DMS 273 treated with DMSO at 0.1 percent for 48 hours (cell line): ENCODE measurements at places on chromosomes 2 and 18.
A peak's percentile ranks its signal among the peaks of the same experiment; 100 is the strongest.

GRCh38 chr2:105570757-105571156 is 171.9 kb upstream of the FHL2 start:
- DNase-seq = no peak

DNA sequence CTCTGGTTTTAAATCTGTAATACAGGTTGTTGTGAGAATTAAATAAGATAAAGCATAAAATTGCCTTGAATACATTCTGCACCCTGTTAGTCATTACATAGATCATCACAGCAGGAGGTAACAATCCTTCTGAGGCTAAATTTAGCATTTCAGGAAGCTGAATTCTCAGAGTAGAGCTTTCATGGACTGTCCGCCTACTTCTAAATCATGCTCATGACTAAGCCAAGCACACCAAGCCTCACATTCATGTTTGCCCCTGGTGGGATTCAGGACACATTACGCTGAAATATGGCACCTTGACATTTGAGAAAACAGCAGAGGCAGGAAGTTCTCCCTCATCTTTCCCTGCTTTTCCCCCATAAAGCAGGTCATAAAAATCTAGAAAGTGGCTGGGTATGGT is 16.6 kb upstream of the PIK3C3 start:
- DNase-seq = no peak

- no peak for DNase-seq
Observed at GRCh38 chr2:163625632-163626031, 110.2 kb downstream of the FIGN start.

GRCh38 chr2:8333177-8333831 is 348.6 kb upstream of the ID2 start:
- no peak for DNase-seq

- DNase-seq = no peak
Observed at GRCh38 chr2:128531856-128532255, 213.2 kb upstream of the HS6ST1 start.

DNA sequence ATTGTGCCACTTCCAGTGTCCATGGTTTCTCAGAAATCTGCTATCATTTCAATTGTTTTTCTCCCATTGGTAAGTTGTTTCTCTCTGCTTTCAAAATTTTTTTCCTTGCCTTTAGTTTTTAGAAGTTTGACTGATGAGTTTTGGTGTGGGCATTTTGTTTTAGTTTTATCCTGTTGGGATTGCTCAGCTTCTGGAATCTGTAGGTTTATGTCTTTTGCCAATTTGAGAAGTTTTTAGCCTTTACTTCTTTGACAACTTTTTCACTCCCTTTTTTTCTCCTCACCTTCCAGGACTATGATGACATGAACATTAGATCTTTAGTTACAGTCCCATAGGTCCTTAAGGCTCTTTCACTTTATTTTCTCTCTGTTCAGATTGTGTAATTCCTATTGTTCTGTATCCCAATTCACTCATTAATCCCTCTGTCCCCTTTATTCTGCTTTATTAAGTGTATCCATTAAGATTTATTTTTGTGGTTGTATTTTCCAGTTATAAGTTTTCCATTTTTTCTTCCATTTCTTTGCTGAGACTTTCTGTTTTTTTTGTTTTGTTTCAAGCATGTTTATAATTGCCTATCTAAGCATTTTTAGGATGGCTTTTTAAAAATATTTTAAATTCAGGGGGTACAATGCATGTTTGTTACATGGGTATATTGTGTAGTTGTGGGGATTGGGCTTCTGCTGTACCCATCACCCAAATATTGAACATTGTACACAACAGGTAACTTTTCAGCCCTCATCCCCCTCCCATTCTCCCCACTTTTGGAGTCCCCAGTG is 17.9 kb downstream of the MFSD6 start:
- no peak for DNase-seq

DNA sequence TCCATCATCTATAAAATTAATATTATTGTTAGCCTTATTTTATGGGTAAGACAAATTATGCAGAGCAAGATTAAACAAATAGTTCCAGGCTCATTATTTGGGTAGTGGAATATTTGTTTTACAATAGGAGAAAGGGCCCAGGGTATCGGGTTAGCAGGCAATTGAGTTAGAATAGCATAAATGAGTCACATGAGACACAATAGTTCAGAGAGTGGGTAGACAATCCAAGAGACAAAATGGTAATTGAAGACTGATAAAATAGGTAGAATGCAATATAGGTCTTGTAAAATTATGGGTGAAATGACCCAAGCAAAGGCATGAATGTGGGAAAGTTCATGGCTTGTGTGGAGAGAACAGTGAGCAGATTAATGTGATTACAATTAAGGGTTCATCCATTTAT is 790.9 kb upstream of the GCFC2 start:
- no peak for DNase-seq

GRCh38 chr2:27954221-27954673 is 63.7 kb downstream of the BABAM2 start:
- DNase-seq = peak; percentile 91

GRCh38 chr18:32277549-32277948 is 87.7 kb downstream of the MEP1B start:
- no peak for DNase-seq

DNA sequence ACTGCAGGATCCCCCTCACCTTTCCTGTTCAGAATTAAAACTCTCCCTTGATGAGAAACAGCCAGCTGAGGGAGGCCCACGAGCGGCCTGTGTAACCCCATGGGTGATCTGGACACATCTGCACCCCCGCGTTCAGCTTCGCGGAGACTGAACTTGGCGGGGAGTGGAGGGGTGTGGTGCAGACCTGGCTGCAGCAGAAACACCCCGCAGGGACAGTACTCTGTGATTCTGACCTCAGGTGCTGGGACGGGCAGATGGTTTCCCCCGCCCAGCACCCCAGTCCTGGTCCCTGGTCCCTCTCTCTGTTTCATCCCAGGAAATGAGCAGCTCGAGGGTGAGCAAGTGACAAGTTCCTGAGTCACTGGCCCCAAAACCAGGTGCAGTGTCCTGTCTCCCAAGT is 41.2 kb downstream of the GBX2 start:
- DNase-seq = no peak

DNA sequence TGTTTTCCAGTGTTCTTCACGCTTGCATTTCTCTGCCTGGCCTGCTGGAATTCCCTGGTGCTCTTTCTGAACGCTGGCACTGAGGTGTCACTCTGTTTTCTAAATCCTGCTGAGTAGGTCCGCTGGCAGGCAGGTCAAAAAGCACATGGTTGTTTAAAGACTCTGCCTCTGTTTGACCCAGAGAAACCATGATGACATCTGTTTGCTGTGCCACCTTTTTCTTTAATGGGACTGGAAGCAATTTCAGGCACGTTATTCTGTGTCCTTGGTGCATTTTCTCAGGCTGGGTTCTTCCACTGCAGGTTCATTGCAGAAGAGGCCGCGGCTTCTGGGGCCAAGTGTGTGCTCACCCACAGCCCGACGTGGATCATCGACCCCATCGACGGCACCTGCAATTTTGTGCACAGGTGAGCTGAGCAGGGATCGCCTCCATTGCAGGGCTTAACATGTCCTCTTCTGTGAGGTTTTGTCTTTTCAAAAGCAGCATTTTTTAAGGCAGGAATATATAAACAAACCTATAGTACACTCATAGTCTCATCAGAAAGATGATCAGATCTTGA is 28.4 kb downstream of the IMPA2 start:
- no peak for DNase-seq

DNA sequence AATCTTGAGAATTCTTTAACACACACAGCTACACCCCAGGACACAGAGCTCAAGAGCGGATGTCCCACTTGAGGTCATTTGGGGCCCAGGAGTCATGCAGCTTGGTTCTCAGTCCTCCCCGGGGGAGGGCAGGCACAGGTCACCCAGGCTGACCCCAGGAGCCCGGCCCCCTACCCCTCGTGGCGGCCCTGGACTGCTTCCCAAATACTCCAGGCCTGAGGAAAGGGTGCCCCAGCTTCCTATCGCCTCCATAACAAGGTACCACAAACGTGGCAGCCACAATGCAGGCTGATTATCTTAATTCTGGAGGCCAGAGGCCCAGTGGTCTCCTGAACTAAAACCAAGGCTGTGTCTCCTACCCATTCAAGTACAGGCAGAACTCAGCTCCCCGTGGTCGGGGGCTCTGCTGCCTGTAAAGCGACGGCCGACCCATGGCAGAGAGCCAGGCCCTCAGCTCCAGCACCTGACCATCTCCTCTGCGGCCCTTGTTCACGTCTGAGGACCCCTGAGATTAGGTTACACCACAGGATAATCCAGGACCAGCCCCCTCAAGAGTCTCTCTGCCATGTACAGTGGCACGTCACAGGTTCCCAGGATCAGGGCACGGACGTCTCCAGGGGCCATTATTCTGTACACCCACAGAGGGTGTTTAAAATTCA is 10.5 kb downstream of the SLC66A2 start:
- DNase-seq = no peak

DNA sequence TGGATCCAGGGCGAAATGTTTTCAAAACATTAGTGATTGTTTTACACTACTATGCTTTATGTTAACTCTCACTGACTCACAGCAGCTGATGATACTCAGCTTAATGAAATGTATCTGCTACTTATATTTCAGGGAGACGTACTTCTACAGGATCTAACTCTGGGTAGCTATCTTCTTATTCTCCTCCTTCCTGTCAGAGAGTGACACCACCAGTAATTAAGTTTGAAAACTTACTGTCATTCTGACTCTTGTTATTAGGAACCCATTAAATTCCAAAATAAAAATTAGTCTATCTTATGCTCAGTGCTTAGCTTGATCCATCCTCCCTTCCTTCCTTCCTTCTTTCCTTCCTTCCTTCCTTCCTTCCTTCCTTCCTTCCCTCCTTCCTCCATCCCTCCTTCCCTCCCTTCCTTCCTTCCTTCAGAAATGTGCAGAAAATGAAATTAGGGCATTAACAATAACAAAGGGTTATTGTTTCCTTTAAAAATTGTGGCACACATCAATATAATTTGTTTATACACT is 441.1 kb downstream of the MEIS1 start:
- DNase-seq = no peak

DNA sequence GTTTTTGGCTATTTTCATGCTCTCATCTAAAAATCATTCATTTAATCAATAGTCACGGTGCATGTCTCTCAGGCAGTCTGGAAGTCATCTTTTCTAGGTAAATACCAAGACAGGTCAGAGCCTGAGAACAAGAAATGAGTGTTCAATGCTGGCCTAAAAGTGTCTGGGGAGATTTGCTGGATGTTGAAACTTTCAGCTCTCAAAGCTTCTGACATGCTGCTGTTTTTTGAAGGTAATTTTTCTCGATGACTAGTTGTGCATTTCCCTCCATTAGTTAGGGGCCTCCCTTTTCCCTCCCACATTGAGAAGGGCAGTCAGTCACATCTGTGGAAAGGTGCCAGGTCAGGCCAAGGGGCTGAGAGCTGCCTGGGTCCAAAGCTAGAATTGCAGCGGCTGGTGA is 115.6 kb downstream of the LPIN1 start:
- DNase-seq = no peak

GRCh38 chr18:77911971-77912605 is 662.4 kb downstream of the GALR1 start:
- no peak for DNase-seq

GRCh38 chr18:12046046-12046750 is 47.4 kb upstream of the ANKRD62 start:
- no peak for DNase-seq

DNA sequence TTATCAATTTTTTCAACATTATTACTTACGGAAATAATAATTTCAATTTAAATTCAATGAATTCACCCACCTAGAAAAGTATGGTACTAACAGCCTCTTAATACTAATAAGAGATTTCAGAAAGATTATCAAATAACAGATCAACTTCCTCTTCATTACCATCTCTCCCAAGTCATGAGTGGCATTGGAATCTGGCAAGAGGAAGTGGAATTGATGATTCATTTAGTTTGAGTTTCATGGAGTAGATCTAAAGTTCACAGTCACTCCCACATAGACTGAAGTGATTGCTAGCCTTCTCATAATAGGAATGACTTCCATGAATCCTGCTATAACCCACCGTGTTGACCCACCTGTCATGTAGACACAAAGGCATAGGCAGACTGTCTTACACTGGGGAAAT is 77.7 kb upstream of the WDR75 start:
- no peak for DNase-seq

GRCh38 chr2:240591226-240591625 is 4.7 kb downstream of the CAPN10 start:
- no peak for DNase-seq

DNA sequence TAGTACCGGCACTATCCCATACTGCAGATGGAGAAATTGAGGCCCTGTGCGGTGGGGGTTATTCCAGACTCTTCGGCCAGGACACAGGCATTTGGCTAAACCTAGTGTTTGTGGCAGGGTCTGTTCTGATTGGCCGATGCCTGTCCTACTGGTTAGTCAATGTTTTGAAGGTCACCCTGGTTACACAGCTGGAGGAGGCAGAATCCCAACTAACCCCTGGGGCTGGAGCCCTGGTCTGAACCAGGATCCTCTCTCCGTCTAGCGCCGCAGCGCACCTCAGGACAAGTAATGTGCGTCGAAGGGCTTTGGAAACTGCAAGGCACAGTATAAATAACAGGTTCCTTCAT is 19.4 kb downstream of the TEX44 start:
- DNase-seq = no peak

DNA sequence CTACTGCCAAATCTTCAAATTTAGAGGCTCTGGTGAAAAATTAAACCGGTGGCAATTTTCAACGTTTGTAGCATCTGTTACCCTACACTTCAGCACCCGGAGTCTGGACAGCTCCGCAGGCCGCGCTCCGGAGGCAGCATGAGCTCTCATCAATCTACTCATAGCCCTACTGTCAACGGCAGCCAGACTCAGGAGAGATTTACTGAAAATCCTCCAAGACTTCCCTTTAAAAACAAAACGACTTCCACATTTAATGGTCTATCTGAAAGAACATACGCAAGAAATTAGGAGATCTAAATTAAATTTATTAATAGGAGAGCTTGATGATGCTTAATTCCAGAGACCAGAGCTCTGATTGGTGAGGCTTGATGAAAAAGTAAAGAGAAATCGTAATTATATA is 970 bp upstream of the ADCYAP1 start:
- peak; percentile 34 for DNase-seq

DNA sequence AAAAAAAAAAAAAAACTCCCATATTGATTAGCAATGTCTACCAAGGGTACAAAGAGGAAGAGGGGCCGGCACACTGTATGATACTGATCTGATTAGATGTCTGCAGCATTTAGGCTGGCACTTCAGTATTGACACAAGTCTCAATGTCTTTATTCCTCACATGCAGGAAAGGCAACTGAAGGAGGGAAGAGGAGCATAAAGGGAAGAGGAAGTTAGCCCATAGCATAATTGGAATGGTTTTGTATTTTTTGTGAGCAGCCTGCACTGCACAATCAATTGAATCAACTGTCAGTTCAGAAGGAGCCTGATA is 79.0 kb downstream of the DNER start:
- no peak for DNase-seq

- DNase-seq = no peak
Observed at GRCh38 chr18:60215432-60215831, 157.1 kb downstream of the MC4R start.

GRCh38 chr2:10448576-10449485 is 704 bp upstream of the ODC1 start:
- peak; percentile 90 for DNase-seq

DNA sequence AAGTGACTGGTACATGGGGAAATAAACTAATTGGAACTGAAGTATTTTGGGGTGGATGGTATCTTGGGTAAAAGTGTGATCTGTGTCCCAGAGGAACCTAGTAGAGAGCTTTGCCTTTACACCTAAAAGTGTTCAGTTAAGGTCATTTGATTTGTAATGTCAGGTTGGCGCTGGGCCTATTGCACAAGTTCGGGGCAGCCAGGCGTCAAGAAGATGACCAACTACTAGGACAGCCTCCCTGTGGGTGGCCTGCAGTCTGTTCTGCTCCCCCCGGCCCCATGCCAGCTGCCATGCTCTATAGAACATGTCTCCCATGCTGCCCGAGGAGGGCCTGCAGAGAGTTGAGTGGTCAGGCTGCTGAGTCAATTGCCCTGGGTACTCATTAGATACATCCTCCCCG is 10.1 kb downstream of the RRM2 start:
- DNase-seq = no peak
